KBM-7 (cell line): ENCODE measurements at places on chromosomes 3 and 15.

GRCh38 chr3:155352900-155353490, 59.5 kb upstream of the STRIT1 start:
- peak; percentile 85 for DNase-seq

GRCh38 chr3:25826510-25826909, 36.6 kb downstream of the OXSM start:
- peak; percentile 34 for DNase-seq

- DNase-seq, result no peak
These were observed 2.5 kb downstream of the CD86 start for GRCh38 chr3:122057671-122058070.

GRCh38 chr3:159669766-159670165, 318.9 kb upstream of the IL12A start:
- DNase-seq, result no peak

GRCh38 chr15:86765281-86765680, 685.6 kb downstream of the AGBL1 start:
- no peak for DNase-seq

- no peak for DNase-seq
These were observed 39.1 kb downstream of the ABHD5 start for GRCh38 chr3:43729707-43730414.

DNA sequence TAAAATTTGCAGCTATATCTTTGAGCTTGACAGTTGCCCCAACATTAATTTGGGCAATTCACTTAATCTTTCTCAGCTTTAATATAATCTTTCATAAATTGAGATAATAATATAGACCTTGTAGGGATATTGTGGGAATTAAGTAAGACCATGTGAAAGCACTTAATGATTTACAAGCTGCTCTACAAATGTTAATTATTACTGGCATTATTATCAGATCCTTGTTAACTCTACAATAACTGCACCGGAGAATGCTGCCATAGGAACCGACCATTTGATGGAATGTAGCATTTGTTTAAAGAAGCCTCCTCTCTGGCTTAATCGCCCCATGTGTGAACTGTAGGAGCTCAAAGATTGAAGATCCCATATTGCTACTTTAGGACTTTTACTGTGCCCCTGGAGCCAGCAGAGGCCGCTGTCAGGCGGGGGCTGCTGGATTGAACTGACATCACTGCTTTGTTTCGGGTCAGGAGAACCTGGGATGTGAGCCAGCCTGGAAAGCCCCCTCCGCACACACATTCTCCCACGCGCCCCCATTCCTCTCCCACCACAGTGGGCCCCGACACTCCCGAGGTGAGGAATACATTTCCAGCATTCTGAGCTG, 154.2 kb upstream of the TNIK start:
- peak; percentile 27 for DNase-seq

DNA sequence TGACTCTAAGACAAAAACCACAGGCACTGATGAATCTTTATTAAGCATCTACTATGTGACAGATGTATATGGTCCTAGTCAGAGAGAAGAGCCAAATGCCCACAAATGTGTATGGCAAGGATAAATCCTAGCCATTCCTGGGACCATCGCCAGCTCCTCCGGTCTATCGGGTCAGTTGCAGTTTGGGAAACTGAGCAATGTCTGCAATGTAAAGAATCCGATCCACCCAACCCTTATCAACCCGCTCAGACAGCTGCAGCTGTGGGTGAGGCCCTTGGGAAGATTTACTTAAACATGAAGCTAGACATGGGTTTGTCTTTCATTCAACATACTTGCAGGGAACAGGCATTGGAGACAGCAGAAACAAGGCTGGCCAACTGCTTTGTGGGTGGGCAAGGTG, 40.5 kb upstream of the CDV3 start:
- no peak for DNase-seq

DNA sequence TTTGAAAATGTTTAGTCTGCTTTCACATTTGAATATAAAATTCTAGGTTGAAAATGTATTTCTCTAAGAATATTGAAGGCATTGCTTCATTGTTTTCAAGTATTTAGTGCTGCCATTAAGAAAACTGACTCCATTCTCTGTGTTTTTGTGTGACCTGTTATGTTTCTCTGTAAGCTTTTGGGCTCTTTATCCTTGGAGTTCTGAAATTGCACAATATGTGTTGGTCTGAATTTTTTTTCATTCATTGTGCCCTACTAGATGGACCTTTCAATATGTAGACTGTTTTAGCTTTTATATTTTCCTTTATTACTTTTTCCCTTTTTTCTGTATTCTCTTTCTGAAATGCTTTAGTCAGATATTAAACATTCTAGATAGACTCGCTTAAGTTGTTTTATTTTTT, 22.2 kb downstream of the FAM98B start:
- no peak for DNase-seq

DNA sequence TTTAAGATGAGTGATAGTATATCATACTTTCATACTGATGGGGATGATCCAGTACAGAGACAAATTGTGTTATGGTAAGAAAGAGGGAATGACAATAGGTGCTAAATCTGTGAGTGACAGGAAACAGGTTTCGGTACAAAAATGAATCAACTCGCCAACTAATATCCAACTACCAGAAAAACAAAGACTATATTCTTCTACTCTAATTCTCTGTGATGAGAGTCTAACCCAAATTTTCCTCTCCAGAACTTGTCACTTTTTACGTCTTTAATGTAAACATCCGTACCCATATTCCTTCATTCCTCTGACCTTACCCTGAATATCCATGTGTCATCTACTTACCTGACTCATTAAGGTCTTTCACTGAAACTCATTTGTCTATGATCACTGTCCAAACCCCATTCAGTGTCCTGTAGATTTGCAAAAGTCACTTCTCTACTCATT, 39.6 kb downstream of the SCAPER start:
- no peak for DNase-seq

- DNase-seq, result no peak
These were observed 257.4 kb downstream of the PLOD2 start for GRCh38 chr3:145903472-145904013.
